ENCODE measurements at places on chromosomes 4 and X. TPM values are rescaled to one million over a fixed set of nuclear protein-coding genes. Genes with fewer than 3 reads are reported as not detected.

- ATAC-seq: no peak
These were observed 1833.0 kb upstream of the PCDH10 start for GRCh38 chr4:131316086-131316485.

DNA sequence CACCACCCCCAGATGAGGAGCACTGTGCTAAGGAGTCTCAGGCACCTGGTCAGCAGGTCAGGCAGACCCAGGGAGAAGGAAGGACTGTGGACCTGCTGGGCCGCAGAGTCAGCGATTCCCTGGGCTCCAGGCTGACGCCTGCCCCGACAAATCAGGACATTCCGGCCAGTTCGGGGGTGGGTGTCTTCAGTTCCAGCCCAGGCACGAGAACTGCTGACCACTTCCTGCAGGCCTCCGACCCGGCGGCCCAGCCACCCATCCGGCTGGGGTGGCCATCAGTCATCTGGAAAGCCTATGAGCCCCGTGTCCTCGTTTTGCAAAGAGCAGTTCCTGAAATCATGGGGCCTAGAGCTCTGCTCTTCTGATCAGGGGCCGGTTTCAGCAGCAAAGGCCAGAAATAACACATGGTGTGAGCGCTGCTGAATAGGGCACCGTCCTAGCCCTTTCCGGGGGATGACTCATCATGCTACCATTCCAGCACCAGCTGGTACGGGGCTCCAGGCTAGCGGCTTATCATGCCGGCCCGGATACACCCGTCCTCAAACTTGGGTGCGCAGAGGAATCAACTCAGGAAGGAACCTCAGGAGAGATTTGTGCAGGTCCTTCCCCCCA, 7.8 kb upstream of the SH3TC1 start:
- ATAC-seq: peak; percentile 84

DSPP gene
- not detected for total RNA-seq

MAGEE2 gene
- not detected for total RNA-seq

DNA sequence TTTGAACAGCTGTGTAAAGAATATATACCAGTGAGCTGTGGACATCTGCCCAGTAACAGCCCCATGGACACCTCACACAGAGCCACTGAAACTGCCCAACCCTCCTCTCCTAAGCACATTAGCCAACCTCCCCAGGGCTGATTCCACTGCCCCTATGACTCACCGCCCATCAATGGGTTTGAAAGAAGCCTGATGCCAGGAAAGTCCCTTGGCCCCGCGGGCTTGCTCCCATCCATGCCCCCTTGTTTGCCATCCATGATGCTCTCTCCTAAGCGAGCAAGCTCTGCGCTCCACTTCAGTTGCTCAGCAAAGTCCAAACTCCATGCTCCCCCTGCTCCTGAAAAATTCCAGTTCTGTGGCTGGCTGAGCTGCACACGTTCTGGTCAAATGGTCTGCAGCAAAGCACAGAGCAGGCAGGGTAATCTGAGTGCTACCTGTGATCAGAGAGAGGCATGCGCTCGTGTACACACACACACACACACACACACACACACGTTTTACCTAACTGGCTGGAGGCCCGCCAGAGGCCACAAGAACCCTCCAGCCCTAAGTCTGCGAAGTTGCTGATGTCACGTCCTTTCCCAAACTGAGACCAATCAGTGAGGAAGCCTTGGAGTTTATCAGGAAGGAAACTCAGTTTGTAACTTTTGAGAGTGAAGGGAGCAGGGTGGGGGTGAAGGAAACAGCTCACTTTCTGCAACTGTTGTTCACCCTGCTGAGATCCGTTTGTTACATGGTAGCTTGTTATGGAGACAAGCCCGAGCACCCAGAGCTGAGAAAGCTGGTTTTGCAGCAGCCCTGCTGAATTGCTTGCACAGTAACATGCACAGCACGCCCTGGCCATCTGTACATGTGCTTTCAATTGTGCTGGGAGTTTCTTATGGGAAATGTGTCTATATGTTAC, at the start of gene ASB9:
Gene ASB9, minus strand, starts transcription at position 466 of the 904 bp plus-strand sequence. Its CDS starts 209 bp downstream, at position 257.
- ATAC-seq: peak; percentile 67

DNA sequence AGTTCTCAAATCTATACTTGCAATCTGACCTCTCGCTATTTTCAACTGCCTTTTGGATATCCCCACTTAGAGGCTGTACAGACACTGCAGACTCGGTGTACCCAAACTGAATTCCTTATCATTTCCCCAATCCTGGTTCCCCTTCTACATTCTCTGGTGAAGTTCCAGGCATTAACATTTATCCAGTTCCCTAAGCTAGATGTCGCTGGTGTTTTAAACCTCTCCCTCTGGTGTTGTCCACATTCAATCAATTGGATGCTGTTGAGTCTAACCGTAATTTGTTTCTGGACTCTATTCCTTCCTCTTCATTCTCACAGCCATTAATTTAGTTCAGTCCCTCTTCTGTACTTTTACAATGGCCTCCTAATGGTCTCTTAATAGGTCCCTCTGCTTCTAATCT, 7.2 kb upstream of the STK26 start:
- ATAC-seq: no peak

FAM241A gene
- total RNA-seq: 4.3 TPM

MTTP gene
- total RNA-seq: 0.16 TPM

PABPC5 gene
- total RNA-seq: 4.6 TPM

PAQR3 gene
- total RNA-seq: 61.1 TPM

DNA sequence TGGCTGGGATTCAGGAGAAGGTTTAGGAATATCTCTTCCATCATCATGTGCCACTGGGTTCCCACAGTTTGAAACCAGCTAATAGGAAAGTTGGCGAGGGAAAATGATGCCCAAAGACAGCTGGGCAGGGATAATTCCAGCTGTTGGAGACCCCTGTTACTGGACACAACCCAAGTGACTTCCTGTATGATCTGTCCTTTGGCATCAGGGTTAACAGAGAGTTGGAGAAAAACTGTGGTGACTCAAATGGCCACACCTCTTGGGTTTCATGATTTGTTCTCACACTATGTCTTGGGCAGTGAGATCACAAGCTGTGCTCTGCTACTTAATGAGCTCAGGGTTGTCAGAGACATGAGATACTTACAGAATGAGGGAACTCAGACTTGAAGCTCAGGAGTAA, 3.8 kb downstream of the FGF16 start:
- ATAC-seq: peak; percentile 35

DNA sequence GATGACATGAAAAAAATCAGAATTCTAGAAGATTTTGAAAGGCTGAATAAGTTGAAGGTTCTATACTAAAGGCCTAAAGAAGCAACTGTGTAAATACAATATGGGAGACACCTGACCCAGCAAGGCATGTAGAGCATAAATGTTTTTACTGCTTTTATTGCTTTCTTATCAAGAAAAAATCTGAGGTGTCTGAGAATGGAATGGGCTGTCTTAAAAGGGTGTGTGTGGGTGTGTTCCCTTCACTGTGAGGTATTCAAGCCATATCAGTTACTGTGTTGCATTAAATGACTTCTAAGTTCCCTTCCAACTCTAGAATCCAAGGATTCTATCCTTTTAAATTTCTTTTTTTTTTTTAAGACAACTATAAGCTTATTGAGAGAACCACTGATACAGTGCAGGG, 15.7 kb downstream of the ATP8A1 start:
- ATAC-seq: no peak

VSIG4 gene
- 22.3 TPM for total RNA-seq
